Activated T-helper 1 cell treated with anti-CD3 and anti-CD28 coated beads, Interleukin-12 subunit alpha, Interleukin-12 subunit beta, Interleukin-2, Interleukin-4 antibody, amounts not matched to agents 30 ng/mL and 10 ng/mL and 1 ng/mL, durations not matched to agents 14 hours and 24 hours and 36 hours (primary cell): ENCODE measurements at places on chromosomes 7 and 10. TPM values are rescaled to one million over a fixed set of nuclear protein-coding genes. Genes with fewer than 3 reads are reported as not detected.

- peak overlapping the region; percentile 19 for H3K27ac ChIP-seq
- H3K27me3 ChIP-seq: no peaks in the 10 kb centered on the region
- H3K4me3 ChIP-seq: peak overlapping the region; percentile 80
- peaks cover 49% of the 10 kb centered on the region for H3K4me1 ChIP-seq
Measured at GRCh38 chr7:87875151-87876039, 765 bp downstream of the SLC25A40 start.

DNA sequence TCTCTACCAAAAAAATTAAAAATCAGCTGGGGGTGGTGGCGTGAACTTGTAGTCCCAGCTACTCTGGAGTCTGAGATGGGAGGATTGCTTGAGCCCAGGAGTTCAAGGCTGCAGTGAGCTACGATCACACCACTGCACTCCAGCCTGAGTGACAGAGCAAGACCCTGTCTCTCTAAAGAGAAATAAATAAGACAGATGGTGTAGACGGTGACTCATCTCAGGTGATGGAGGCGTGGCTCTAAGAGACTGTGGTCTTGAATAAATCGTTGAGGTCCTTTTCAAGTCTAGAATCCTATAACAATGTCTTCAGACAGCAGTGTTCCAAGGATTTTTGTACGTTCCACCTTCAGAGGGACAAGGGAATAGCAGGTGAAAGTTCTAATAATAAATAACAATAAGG is 53.8 kb upstream of the PFKFB3 start:
- H3K4me1 ChIP-seq: peaks cover 69% of the 10 kb centered on the region
- DNase-seq: no peak
- H3K27ac ChIP-seq: no peak overlapping the region
- no peaks in the 10 kb centered on the region for H3K27me3 ChIP-seq
- H3K36me3 ChIP-seq: peaks cover 33% of the 10 kb centered on the region

The GNAT3 gene
- not detected in 2 replicates for total RNA-seq

DNA sequence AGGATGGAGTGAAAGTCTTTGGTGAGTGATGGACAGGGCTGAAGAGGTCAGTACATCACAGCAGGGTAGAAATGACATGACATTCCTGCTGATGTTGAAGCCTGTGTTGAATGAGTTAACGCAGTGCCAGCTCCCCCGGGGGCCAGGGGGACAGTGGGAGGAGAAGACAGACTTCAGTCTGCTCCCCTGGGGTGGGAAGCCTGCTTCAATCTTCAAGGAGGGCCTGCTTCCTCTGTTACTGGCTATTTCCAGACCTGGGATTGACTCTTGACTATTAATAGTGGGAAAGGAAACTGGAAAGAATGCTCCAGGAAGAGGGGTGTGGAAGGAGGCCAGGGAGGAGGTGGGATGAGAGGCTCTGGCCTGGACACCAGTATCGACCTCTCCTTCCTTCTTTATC is 27.2 kb downstream of the PODXL start:
- H3K4me1 ChIP-seq: no peaks in the 10 kb centered on the region
- H3K4me3 ChIP-seq: no peak overlapping the region
- no peak for DNase-seq
- H3K27me3 ChIP-seq: peaks cover 17% of the 10 kb centered on the region

The PRSS2 gene
- not detected in 2 replicates for total RNA-seq

The RARRES2 gene
- total RNA-seq: not detected in 2 replicates

DNA sequence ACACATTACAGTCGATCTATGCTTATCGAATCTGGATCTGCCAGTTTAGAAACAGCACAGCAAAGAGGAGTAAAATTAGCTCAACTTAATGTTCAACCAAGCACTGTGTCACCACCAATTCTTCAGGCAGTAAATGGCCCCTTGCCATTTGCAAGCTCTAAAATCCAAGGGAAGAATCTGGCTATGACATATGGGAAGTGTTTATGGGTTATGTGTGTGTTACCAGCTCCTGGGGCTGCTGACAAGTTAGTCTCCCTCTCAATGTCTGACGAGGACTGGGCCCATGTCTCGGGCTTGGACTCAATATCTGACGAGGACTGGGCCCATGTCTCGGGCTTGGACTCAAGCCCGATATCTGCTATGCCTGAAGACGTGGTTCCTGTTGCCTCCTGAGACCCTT is 5.7 kb upstream of the ITIH2 start:
- H3K4me3 ChIP-seq: no peak overlapping the region
- peaks cover 2% of the 10 kb centered on the region for H3K36me3 ChIP-seq
- no peaks in the 10 kb centered on the region for H3K4me1 ChIP-seq
- H3K27ac ChIP-seq: no peak overlapping the region
- peaks cover 4% of the 10 kb centered on the region for H3K27me3 ChIP-seq

The SLC26A5 gene
- not detected in 2 replicates for total RNA-seq

The GHRHR gene
- not detected in 2 replicates for total RNA-seq

The GRB10 gene
- total RNA-seq: 2.8 and 3.6 TPM in 2 replicates

The GLI3 gene
- not detected in 2 replicates for total RNA-seq

The ERCC6 gene
- total RNA-seq: 11.2 and 11.7 TPM in 2 replicates

DNA sequence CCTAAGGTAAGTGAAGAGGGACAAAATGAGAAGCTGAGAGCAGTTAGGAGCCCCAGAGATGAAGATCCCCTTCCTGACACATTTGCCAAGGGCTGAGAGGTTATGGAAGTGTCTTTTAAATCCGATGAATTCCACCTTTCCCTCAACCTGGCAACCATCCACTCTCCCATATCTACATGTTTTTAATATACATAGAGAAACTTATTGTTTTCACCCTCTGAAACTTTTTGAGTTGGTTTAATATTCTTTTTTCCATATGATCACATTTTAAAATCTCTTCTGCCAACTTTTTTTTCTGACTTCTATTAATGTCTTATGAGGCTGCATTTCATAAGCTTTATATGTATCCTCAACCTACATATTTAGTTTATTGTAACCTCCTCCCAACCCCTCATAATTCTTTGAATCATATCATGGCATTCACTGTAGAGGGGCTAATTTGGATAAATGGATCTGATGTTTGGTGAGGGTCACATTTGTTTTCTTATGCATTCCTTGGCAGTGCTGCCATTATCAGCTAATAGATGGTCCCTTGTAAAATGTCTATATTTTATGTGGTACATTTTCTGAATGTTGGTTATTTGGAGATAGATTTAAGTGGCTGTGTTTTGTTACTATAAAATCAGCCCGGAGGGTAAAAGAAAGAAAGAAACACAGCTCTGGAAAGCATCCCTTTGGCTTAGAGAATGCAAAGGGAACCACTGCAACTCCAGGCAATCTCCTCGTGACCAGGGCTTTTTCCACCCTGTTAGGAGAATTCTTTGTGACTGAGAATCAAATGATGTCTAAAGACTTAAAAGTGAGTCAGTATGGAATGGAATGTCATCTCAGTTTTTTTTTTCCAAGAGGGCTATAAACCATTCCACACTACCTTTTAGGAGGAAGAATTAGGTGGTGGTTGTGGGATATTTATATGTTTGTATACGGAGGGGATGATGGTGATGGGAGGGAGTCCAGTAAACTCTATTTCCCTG is 334.4 kb downstream of the SUGCT start:
- no peak for DNase-seq
- no peak overlapping the region for H3K4me3 ChIP-seq
- H3K4me1 ChIP-seq: no peaks in the 10 kb centered on the region
- no peaks in the 10 kb centered on the region for H3K36me3 ChIP-seq

DNA sequence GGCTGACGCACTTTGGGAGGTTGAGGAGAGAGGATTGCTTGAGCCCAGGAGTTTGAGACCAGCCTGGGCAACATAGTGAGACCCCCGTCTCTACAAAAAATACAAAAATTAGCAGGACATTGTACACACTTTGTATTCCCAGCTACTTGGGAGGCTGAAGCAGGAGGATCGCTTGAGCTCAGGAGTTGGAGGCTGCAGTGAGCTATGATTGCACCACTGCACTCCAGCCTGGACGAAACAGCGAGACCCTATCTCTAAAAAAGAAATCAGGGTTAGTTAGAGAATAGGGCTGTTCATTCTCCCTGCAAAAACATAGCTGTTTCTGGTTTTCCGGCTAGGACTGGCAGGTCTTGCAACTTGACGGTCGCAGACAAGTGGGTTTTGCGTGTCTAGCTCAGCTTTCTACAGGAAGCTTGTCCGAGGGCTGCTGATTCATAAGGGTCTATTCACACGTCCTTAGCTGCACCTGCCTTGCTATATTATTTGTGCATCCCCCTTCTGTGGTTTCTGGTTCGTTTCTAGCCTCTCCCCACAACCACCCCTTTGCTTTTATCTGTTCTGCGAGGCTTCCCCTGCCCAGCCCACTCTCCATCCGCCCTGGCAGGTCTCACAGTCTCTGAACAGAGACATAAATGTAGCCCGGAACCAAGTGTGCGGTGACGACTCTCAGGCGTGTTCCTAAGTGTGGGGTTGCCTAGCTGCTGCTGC is 10.7 kb downstream of the AMZ1 start:
- H3K4me1 ChIP-seq: peaks cover 21% of the 10 kb centered on the region
- peak; percentile 68 for DNase-seq
- no peaks in the 10 kb centered on the region for H3K36me3 ChIP-seq
- peaks cover 17% of the 10 kb centered on the region for H3K27me3 ChIP-seq

The AQP1 gene
- 0.12 and 0.13 TPM in 2 replicates for total RNA-seq

GRCh38 chr7:94908323-94909178 is 1.2 kb downstream of the PPP1R9A start:
- H3K36me3 ChIP-seq: no peaks in the 10 kb centered on the region
- H3K4me3 ChIP-seq: no peak overlapping the region
- no peak for DNase-seq
- H3K27ac ChIP-seq: no peak overlapping the region
- peaks cover 37% of the 10 kb centered on the region for H3K27me3 ChIP-seq

The ANKMY2 gene
- 6.9 and 8.4 TPM in 2 replicates for total RNA-seq

The CYCS gene
- 280 TPM in 2 replicates for total RNA-seq

The PTPN20 gene
- total RNA-seq: 0.21 TPM in 1 of 2 replicates, not detected in the other

DNA sequence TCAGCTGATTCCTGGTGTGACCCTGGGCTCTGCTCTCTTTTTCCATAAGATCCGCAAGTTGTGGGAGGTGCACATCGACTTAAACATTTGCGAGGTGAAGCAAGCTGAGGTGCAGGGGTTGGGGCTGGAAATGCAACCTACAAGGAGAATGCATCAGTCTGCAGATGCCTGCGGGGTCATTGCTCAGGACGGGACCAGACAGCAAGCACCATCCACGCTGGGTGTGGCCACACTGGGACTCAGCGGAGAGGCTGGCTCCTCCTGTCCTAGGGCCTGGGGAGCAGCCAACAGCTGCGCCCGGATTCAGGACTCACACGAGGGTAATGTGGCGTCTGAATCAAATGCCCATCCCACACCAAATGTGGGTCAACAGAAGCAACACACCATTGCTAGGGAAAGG is 33.8 kb downstream of the STK32C start:
- no peak for DNase-seq
- H3K4me1 ChIP-seq: no peaks in the 10 kb centered on the region
- no peak overlapping the region for H3K27ac ChIP-seq
- no peaks in the 10 kb centered on the region for H3K27me3 ChIP-seq

The TUBAL3 gene
- not detected in 2 replicates for total RNA-seq

DNA sequence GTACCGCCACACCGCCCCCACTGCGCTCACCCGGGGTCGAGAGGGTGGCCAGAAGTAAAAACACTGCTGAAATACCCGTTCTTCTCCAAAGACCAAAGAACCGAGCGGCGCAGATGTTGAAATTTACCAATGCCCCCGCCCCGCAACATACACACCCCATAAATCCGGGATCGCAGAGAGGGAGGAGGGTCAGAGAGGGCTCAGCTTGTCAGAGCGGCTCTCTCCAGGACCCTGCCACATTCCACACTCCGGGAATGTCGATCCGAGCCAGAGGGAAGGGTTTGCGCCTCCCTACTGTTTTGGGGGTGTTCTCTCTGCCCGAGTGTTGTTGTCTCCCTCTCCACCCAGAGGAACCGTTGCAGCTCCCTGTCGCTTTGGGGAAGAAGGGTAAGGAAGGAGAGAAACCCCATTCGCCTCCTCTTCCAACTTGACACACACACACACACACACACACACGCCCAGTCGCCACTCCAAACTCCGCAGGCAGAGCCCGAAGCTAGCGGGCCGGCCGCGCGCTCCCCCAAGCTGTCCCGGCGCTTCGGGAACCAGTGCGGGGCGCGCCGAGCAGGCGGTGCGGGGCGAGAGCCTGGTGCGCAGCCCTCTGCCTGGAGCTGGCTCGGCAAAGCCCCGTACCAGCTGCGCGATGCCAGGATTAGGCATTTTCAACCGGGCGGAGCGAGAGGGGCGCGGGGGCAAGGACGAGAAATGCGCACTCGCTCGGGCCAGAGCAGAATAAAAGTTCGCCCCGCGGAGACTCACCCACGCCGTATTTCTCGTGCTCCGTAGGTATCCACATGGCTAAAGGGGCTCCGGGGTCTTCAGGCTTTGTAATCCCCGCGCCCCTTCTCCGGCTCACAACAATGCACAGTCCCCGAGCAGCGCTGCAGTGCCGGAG is 609 bp downstream of the DOCK4 start:
- DNase-seq: no peak
- no peak overlapping the region for H3K27ac ChIP-seq
- peaks cover 39% of the 10 kb centered on the region for H3K27me3 ChIP-seq

The NUTM2A gene
- total RNA-seq: 0.31 TPM in 1 of 2 replicates, not detected in the other

The OPALIN gene
- total RNA-seq: not detected in 2 replicates

The NUTM2B gene
- total RNA-seq: 0.54 and 1.5 TPM in 2 replicates

GRCh38 chr10:130243015-130243414 is 106.8 kb downstream of the GLRX3 start:
- peaks cover 10% of the 10 kb centered on the region for H3K4me1 ChIP-seq
- peaks cover 15% of the 10 kb centered on the region for H3K27me3 ChIP-seq
- no peaks in the 10 kb centered on the region for H3K36me3 ChIP-seq
- no peak overlapping the region for H3K27ac ChIP-seq
- H3K4me3 ChIP-seq: no peak overlapping the region

The PAXIP1 gene
- 36.2 and 39.6 TPM in 2 replicates for total RNA-seq

- DNase-seq: no peak
- H3K27me3 ChIP-seq: no peaks in the 10 kb centered on the region
Measured at GRCh38 chr7:22980422-22980821, 33.5 kb downstream of the HYCC1 start.

- H3K36me3 ChIP-seq: no peaks in the 10 kb centered on the region
- peaks cover 24% of the 10 kb centered on the region for H3K4me1 ChIP-seq
- H3K27ac ChIP-seq: no peak overlapping the region
Measured at GRCh38 chr10:62270020-62270419, 1.4 kb upstream of the RTKN2 start.

The HOXA10 gene
- total RNA-seq: not detected in 2 replicates

GRCh38 chr10:107611115-107611514 is 446.6 kb upstream of the SORCS1 start:
- no peaks in the 10 kb centered on the region for H3K27me3 ChIP-seq
- no peaks in the 10 kb centered on the region for H3K4me1 ChIP-seq
- no peak overlapping the region for H3K4me3 ChIP-seq
- H3K27ac ChIP-seq: no peak overlapping the region

GRCh38 chr10:117462816-117463544 is 79.6 kb upstream of the EMX2 start:
- H3K4me3 ChIP-seq: no peak overlapping the region
- peaks cover 1% of the 10 kb centered on the region for H3K27me3 ChIP-seq
- DNase-seq: no peak
- no peaks in the 10 kb centered on the region for H3K36me3 ChIP-seq

The LIPF gene
- not detected in 2 replicates for total RNA-seq

The RNF32 gene
- 2.1 and 2.2 TPM in 2 replicates for total RNA-seq

The UNCX gene
- not detected in 2 replicates for total RNA-seq

GRCh38 chr10:47164800-47165128 is 135.2 kb upstream of the GDF10 start:
- no peak for DNase-seq
- H3K4me1 ChIP-seq: peaks cover 19% of the 10 kb centered on the region
- no peak overlapping the region for H3K27ac ChIP-seq
